ENCODE measurements at places on chromosomes 12 and 14. TPM values are rescaled to one million over a fixed set of nuclear protein-coding genes. Genes with fewer than 3 reads are reported as not detected.

The SUOX gene
- 61.5 TPM for total RNA-seq

The PROX2 gene
- not detected for total RNA-seq

The SERPINA5 gene
- total RNA-seq, result 24.7 TPM

The NEUROD4 gene
- not detected for total RNA-seq

The HCAR2 gene
- total RNA-seq, result 0.51 TPM

The PSME2 gene
- total RNA-seq, result 66.1 TPM

The NXPH4 gene
- not detected for total RNA-seq

The CIROP gene
- total RNA-seq, result not detected

The ITFG2 gene
- 20.5 TPM for total RNA-seq
